ACHN (cell line): ENCODE measurements at places on chromosomes 2 and 18.

DNA sequence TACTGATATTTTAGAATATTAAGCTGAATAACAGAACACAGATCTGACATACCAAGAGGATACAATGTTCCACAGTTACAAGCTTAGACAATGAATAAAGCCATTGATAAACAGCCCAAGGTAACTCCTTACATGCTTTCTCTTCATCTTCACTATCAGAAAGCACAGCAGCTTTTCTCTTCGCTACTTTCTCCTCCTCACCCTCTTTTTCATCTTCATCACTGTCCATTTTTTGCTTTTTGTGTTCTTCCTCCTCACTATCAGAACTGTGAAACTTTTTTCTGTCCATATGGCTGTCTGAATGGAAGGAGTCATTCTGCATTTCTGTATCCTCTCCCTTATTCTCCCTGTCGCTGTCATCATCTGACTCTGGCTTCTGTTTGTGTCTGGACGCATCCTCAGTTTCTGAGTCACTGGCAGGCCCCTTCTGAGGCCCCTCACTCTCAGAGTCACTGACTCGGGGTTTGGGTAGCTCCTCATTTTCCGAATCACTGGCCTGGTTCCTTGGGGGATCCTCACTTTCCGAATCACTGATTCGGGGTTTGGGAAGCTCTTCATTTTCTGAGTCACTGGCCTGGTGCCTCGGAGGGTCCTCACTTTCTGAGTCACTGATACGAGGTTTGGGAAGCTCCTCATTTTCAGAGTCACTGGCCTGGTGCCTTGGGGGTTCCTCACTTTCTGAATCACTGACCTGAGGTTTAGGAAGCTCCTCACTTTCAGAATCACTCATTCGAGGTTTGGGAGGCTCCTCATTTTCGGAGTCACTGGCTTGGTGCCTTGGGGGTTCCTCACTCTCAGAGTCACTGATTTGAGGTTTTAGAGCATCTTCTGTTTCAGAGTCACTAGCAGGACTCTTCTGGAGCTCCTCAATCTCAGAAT lies 21.5 kb downstream of the IWS1 start:
- no peak for DNase-seq

- peak; percentile 74 for DNase-seq
These were observed 636 bp downstream of the ARL4C start for GRCh38 chr2:234496055-234496834.

GRCh38 chr2:140905083-140905781 lies 1225.6 kb downstream of the LRP1B start:
- no peak for DNase-seq

- no peak for DNase-seq
These were observed 11.0 kb upstream of the FARP2 start for GRCh38 chr2:241344925-241345651.

DNA sequence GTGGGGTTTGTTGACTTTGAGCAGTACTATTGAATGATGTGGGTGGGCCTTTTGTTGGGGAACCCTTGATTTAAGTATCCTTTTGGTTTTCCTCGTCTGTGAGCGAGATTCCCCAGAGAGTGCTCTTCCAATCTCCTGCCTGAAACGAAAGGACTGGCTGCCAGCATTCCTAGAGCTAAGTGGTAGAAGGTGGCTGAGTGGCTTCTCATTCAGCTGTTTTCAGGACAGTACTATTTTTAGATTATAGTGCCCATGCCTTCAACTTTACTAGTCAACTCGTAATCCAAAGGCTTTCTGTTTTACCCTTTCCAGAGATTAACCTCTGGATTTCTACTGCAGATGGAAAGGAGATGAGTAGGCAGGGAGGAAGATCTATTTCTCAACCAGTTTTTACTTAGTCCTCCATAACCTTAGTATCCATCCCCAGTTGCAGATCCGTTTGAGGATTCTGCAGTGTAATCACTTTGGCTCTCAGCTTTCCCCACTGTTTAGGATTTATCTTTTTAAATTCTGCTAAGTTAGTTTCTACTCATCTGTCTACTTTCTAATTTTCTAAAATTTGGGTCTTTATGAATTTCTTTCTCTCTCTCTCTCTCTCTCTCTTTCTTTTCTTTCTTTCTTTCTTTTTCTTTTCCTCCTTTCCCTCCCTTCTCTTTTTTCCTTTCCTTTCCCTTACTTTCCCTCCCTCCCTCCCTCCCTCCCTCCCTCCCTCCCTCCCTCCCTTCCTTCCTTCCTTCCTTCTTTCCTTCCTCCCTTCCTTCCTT lies 9.2 kb downstream of the SLC4A1AP start:
- no peak for DNase-seq

GRCh38 chr2:239321596-239322415 lies 79.0 kb downstream of the HDAC4 start:
- DNase-seq = no peak

GRCh38 chr2:102473020-102473419 lies at the start of gene SLC9A4:
SLC9A4 (plus strand) TSS chr2:102473226; CDS start chr2:102473760, 534 bp downstream.
- peak; percentile 54 for DNase-seq

GRCh38 chr2:26461601-26462023 lies 16.3 kb downstream of the OTOF start:
- no peak for DNase-seq

GRCh38 chr2:30437809-30438548 lies 9.1 kb upstream of the LCLAT1 start:
- no peak for DNase-seq

GRCh38 chr18:63438181-63438580 lies 15.9 kb upstream of the VPS4B start:
- no peak for DNase-seq

DNA sequence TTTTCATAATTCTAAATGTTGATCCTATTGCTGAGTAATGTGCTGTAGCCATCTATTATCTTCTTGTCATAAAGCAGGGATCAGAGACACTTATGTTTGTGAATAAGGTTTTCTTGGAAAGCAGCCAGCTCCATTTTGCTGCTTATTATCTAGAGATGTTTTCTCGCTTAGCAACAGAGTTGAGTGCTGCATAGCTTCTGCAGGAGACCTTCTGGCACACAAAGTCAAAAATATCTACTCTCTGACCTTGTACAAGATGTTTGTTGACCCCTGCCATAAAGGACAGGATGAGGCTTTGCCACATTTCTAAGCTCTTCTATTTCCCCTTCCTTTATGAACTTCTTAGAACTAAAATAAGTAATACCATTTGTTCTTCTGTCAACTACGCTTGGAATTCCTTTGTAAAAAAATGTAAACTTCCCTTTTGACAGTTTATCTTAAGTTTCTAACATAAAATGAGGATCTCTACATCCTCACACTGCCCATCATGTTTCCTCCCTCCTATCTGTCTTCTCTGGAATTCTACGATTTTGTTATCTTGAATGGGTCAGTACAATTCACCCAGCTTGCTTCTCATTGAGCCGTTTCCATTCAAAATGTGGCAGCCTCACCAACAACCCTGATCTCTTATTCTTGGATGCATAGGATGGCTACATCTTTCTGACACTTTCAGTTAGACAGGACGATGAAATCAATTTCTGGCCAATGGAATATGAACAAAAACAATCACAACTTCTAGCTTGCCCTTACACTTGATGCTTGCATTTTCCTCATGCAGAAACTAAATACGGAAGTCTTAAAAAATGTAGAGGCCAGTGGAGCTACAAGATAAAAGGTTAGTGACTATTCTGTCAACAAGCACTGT lies 1377.0 kb downstream of the SUCLG1 start:
- no peak for DNase-seq

DNA sequence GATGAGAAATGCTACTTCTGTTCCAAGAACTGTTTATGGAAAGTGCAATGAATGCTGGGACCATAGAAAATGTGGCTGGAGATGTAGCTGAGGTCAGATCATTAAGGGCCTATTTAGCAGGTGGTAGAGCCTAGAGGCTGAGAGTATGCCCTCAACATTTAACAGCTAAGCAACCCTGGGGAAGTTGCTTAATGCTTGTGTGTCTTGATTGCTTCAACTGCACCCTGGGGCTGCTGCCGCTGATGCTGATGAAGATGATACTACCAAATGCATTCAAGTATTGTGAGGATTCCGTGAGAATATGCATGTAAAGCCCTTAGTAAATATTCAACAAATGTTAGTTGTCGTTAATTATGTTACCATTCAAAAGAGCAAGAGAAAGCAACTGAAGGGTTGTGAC lies 273.2 kb downstream of the BCL11A start:
- DNase-seq = no peak

- DNase-seq = no peak
These were observed 168.0 kb upstream of the ALKAL2 start for GRCh38 chr2:455913-456312.

DNA sequence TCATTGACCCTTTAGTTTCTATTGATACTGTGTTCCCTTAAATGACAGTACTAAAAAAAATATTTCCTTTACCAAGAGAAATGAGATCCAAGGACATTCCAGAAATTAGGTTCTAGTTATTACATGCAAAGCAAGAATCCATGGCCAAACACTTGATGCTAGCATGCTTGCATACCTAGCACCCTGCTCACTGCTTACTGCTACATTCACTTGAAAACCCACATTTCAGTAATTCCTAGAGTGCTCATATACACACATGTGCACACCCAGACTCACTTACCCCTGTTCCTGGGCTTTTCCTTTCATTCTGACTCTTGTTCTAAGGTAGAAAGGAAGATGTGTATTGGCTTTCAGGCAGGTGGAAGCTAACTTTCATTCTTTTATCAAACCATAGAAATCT lies 395.9 kb downstream of the THSD7B start:
- DNase-seq = no peak

DNA sequence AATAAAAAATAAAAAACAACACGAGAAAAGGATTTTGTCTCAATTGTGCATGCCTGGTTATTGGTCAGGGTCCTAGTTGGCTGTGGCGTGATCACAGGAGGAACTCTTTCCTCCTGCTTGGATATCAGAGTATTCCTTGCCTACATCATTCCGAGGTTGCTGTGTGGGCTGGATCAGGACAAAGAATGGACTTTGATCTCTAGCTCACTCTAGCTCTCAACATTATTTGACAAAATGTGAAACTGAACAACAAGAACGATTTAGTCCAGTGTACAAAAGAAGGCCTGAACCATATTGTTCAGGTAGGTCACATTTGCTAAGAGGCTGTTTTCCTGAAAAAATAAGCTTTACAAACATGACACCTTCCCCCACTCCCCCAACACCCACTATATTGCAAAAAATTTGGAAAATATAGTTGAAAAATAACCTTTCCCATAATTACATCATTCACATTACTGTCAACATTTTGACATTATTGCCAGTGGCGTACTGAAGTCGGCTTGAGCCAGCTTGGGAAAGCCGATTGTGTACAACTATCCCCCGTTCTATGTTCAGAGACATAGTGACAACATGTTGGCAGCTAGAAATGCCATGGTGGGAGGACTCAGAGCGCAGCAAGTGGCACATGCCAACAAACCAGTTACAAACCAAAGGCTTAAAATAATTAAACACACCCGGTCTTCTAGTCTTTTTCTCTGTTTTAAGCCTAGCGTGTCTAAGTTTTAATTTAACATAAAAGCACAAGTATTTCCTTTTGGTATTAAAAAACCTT lies 179.0 kb downstream of the LPIN1 start:
- no peak for DNase-seq

GRCh38 chr2:231715988-231716616 lies 7.8 kb downstream of the PTMA start:
- no peak for DNase-seq

DNA sequence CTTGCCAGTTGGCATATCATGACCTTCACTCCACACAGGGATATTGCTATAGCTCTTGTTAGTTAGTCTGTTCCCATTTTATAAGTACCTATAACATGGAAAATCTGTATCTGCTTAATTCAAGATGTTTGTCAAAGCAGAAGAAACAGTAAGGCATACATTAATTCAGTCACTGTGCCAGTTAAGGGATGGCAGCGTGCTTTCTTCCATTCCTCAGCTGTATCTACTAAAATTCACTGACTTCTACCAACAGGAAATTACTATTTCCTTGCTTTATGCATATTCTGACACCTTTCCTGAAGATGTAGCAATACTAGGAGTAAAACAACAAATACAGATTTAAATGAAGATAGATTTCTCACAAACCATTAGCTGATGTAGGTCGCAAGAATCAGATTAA lies 59.9 kb downstream of the RNF152 start:
- DNase-seq = no peak

GRCh38 chr2:113266431-113266830 lies 12.3 kb downstream of the PAX8 start:
- no peak for DNase-seq

- peak; percentile 18 for DNase-seq
These were observed 1.8 kb downstream of the CBLN2 start for GRCh38 chr18:72542342-72542741.

DNA sequence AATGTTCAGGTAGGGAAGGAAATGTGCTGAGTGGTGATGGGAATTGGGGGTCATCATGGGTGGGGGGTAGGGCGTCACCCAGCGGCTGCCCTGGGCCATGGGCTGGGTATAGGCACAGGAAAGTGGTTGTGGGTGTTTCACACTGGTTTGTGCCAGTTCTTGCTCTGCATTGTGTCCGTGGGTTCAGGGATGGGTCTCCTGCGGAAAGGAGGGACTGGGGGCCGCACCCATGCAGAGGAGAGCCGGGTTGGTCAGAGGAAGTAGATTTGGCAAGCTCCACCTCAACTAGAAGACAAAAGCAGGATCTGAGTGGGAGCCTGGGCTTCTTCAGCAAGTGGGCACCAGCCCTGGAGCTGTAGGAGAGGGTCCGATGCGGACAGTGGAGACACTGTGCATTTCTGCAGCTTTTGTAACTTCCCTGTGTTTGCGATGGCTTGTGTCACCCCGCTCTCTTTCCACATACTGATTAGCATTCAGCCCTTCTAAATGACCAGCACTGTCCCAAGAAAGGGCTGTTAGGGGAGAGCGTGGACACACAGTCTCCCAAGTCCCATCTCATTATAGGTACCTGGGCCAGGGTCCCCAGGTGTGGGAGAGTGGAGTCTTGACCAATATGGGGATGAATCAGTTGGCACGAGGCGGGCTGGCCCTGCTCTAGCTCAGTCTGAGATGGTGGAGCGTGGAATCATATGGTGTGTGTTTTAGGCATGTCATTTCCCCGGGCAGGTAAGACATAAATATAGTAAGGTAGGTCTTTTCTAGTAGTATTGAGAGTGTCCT lies 67.2 kb downstream of the LRRFIP1 start:
- no peak for DNase-seq

DNA sequence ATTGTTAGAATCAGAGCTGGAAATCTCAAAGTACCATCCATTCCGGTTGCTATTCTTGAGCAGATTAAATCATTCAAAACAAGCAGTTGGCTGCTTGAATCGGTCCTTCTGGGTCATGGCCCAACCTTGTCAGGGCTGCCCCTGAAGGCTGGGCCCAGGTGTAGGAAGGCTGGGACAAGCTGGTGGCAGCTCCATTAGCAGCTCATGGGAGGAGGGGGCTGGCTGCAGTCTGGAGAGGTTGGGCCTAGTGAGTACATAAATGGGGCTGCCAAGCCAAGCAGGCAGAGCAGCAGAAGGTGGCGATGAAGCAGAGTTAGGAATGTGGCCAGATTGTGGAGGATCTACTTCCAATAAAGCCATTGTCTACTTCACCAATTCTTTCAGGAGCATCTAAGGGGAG lies 81.4 kb downstream of the ADCYAP1 start:
- DNase-seq = no peak
